ENCODE measurements at places on chromosomes 1 and 21.

- DNase-seq: peak; percentile 48
These were observed 1.3 kb downstream of the POU2F1 start for GRCh38 chr1:167221738-167222610.

- DNase-seq: no peak
These were observed 31.5 kb upstream of the MAP10 start for GRCh38 chr1:232773752-232774151.

- no peak for DNase-seq
These were observed 49.9 kb downstream of the DNTTIP2 start for GRCh38 chr1:93829061-93829460.

GRCh38 chr1:202565890-202566602 lies 144.2 kb downstream of the SYT2 start:
- DNase-seq: no peak

- DNase-seq: peak; percentile 36
These were observed 22.6 kb downstream of the CASP9 start for GRCh38 chr1:15501208-15502032.

DNA sequence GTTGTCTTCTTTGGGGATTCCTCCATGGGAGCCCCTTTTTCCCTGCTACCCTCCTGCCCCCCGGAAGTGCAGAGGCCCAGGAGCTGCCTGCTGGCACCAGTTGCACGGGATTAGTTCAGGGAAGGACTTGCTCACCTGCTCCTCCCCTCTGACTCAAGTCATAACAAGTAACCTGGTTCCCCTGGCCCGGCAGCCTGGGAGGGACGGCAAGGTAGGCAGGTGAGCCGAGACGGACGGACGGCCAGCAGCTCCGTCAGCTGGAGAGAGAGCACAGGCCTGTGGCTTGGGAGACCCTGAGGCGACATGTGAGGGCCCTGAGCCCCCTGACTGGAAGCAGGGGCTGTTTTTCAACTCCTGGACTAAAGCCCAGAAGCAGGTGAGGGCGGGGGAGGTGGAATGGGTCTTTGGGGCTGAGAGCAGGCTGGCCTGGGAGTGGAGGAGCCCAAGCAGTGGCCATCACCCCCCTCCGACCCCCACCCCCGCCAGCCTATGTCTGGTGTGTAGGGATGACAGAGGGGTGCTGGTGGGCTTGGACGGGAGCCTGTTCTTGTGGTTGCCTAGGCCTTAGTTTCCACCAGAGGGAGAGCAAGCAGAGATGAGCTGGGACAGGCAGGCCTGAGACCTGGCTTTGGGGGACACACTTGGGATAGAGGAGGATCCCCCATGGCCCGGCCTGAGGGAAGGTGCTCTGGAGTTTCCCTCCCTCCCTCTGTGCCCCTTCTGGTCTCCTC lies at the start of gene INAVA:
TSS of gene INAVA (plus strand) at position 189 of the 731 bp plus-strand sequence. CDS start 3,501 bp downstream, outside the sequence.
- no peak for DNase-seq

GRCh38 chr1:167714439-167715156 lies 7.2 kb upstream of the MPZL1 start:
- DNase-seq: peak; percentile 81

DNA sequence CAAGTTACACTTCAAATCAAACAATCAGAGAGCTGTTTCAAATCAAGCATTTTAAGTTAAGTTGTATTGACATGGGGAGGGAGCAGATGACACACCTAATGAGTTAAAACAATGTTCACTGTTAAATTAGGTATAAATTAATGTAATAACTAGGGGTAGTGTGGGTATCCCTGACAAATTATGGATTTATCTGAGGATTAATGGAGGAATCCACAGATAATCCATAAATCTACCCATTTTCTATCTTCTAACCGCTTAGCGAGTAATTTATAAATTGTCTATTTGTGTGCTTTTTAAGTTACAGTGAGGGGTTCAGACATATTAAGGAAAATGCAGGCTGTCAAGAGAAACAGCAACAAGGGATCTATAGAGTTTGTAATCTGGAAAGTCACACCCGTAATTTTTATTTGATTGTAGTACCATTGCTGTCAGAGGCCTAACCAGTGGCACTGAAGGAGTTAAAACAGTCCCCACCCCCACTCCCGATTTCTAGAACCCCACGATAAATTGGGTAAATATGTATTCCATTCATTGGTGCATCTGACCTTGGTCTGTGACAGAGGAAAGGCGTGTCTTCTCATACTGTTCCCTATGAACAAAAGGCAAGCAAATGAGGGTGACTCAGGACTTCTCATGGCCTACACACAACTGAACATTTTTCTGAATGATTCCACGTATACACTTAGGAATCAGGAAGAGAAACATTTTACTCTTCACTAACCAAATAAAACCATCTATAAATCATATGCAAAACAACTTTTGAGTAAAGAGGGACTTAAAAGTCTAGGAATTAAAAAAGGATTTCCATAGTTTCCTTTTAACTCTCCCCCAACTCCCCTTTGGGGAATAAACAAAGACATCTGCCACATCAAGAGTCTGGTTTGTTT lies 7.4 kb downstream of the IRF2BP2 start:
- no peak for DNase-seq

DNA sequence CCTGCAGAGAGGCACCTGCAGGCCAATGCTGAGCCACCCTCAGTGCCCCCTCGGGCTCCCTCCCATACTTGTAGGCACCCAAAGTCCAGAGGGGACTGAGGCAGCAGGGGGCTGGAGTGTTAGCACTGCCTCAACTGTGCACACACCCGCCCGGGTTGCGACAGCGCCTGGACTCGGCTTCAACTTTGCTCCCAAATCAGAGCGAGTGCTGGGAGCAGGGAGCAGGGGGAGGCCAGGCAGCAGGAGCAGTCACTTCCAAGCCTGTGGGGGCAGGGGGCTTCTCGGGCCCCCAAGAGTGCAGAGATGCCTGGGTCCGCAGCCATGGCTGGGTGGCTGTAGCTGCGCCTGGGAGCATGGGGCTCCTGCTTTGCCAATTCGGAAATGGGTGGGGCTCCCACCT lies 79.5 kb downstream of the DISP1 start:
- DNase-seq: no peak

GRCh38 chr1:178537382-178538090 lies 24.6 kb downstream of the TEX35 start:
- DNase-seq: no peak

- no peak for DNase-seq
These were observed 5.2 kb downstream of the SOX13 start for GRCh38 chr1:204077979-204078696.

GRCh38 chr1:70353601-70354331 lies 756 bp downstream of the ANKRD13C start:
- peak; percentile 7 for DNase-seq

GRCh38 chr21:45035477-45035848 lies 38.9 kb upstream of the ADARB1 start:
- DNase-seq: no peak

DNA sequence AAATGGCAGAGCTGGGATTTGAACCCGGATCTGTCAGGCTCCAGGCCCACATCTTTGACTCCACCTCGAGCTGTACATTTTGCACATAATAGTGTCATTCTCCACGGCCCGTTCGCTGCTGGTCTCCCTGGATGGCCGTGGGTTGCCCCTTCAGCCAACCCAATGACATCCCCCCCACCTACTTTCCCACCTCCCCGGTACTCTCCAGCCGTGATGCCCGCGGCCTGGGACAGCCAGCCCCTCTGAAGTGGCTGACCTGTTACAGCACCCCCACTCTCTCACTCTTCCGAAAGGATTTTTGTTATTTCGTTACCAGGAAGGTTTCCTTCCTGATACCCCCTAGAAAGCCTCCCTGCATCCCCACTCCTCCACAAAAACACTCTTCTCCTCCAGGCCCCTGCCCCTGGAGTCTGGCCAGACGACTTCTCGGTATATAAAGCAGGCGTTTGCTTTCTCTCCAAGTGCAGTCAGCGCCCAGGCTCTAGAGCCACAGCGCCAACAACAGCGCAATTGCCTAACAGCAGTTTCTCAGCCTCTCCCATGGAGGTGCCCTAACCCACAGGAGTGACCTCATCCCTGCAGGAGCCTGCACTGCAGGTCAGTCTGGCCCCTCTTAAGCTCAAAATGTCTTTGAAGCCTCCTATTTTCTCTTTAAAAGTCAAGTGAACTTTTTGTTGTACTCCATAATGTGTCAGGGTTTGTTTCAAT lies 14.5 kb upstream of the GJB5 start:
- no peak for DNase-seq

GRCh38 chr1:31556481-31557006 lies 19.8 kb upstream of the TINAGL1 start:
- no peak for DNase-seq

- no peak for DNase-seq
These were observed 15.1 kb downstream of the EVI5 start for GRCh38 chr1:92769856-92770255.

- no peak for DNase-seq
These were observed 41.2 kb downstream of the SPAG17 start for GRCh38 chr1:118143831-118144230.

GRCh38 chr1:232942413-232943294 lies 7.8 kb upstream of the NTPCR start:
- no peak for DNase-seq

GRCh38 chr1:220370041-220370700 lies 97.9 kb upstream of the RAB3GAP2 start:
- no peak for DNase-seq

DNA sequence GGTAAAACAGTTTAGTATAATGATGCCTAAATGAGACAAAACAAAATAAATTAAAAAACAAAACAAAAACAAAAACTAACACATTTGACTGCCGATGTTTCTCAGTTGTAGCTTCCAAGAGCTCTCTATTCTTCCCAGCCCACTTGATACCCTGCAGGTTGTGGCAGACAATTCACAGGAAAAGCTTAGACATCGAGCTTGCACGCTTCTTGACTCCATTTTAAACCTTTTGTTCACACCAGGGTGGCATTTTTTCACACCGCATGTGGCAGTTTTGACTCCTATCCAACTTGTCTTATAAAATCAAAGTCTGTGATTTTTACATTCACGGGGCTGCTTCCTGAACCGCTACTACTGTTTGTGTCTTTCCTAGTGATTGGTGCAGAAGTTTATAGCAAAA lies 575.9 kb downstream of the USP25 start:
- no peak for DNase-seq

- no peak for DNase-seq
These were observed 153.0 kb downstream of the KCNJ6 start for GRCh38 chr21:37763298-37763697.

DNA sequence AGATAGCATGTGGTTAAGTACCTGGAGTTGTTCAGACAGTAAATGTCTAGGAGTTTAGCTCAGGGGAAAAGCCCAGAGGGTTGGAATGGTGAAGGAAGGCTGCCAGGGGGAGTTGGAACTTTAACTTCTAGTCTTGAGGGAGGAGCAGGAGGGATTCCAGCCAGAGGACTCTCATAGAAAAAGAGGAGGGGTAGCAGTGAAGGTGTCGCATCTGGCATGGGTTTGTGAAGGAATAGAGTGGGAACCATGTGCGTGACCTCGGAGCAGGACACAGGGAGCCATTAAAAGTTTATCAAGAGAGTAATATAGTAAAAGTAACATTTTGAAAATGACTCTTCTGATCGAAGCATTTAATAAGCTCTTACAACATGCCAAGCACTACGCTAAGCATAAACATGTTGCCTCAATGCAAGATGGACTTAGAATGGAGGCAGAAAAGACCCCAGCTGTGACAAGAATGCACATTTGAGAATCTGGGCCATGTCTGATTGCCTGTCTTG lies 632.4 kb upstream of the CAMK1G start:
- DNase-seq: no peak

GRCh38 chr1:7811476-7811875 lies 27.4 kb downstream of the PER3 start:
- DNase-seq: no peak

DNA sequence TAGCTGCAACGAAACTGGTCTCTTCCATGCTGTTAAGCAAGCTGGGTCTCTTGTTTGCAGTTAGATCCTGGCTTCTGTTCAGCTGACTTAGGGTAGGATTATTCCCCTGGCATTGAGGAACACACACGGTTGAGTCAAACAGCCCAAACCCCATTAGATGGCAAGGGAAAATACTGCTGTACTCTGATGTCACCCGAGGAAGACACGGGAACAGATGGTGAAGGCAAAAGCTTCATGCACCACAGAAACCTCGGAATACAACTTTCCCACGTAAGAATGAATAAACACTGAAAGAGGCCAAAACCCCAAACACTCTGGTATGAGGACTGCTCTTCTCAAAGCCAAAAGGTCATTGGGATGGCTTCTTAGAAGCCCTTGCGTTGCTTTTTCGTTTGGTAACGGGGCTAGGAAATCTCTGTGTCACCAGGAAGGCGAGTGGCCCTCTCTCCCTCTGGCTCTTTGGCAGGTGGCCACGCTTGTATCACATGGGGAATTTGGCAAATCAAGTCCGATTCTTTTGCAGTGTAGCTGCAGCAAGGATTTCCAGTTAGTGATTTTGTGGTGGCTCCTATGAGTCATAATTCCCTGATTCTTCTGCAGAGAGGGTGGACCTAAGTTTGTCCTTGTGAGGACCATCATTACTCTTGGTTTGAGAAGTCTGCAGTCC lies 16.7 kb upstream of the LYST start:
- no peak for DNase-seq

DNA sequence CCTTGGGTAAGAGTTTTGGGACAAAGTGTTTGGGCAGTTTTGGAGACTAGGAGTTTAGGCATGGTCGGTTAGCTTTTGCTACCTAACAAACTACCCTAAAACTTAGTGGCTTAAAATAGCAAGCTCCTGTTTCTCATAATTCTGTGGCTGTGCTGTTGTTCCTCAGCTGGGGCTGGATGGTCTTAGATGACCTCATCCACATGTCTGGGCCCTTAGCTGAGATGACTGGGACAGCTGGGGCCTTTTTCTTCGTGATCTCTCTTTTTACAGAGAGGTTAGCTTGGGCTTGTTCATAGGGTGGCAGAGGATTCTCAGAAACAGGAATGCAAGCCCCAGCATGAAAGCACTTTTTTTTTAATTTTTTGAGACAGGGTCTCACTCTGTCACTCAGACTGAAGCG lies 6.6 kb downstream of the ATP1A4 start:
- DNase-seq: no peak

DNA sequence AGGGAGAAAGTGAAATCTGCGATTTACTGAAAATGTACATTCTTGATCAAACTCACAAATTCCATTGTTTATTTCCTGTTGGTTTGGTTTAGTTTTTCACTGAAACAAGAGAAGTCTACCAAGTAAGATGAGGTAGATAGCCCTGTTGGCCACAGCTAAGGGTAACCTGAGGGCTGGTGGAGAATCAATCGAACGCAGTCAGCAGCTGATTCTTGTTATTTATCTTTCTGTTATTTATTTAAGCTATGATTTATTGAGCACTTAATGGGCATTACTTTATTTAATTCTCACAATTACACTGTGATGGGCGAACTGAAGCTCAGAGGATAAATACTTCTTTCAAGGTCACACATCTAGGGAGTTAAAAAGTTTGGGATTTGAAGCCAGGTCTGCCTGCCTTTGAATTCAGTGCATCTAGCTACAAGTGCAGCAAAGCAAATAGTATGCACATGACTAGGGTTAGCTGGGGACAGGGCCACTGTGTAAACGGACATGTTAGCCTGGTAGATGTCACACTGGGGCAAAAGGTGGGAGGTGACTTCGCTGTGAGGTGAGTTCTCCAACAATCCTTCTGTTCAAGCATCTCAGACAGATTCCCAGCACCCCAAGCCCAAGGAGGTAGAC lies 106.5 kb upstream of the GADD45A start:
- DNase-seq: no peak

DNA sequence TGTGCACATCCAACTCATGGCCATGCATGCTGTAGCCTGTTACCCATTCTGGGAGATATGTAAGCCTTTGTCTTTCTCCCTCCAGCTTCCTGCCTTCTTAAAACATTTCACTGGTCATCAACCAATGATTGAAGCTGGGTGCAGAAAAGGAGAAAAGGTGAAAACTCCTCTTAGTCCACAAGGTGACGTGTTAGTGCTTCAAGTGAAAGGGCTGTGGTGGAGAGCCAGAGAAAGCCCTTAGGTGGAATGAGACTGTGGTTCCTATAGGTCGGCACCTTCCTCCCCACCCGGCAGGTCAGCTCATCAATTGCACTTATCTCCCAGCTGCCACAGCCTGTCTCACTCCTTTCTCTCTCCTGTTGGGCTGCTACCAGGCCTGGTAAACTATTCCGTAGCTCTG lies 30.4 kb downstream of the ERG start:
- no peak for DNase-seq
